ENCODE measurements at places on chromosomes 13 and 19. TPM values are rescaled to one million over a fixed set of nuclear protein-coding genes. Genes with fewer than 3 reads are reported as not detected.

The SLC44A2 gene
- 48.6 TPM for total RNA-seq

The ZNF607 gene
- total RNA-seq: 2.9 TPM

The IGSF23 gene
- total RNA-seq: not detected

The ZNF491 gene
- 1.1 TPM for total RNA-seq

The ZNF77 gene
- total RNA-seq: 1.3 TPM

The PEAK3 gene
- not detected for total RNA-seq

The PCDH9 gene
- total RNA-seq: 6.1 TPM

The FDX2 gene
- 22.2 TPM for total RNA-seq

The ZNF560 gene
- total RNA-seq: under 0.01 TPM

The COX6B2 gene
- not detected for total RNA-seq

The CBLC gene
- not detected for total RNA-seq

The SH2D3A gene
- total RNA-seq: not detected

The KMT5C gene
- total RNA-seq: 12.2 TPM

The PSG6 gene
- total RNA-seq: not detected
